ENCODE measurements at places on chromosomes 2 and 18. TPM values are rescaled to one million over a fixed set of nuclear protein-coding genes. Genes with fewer than 3 reads are reported as not detected.

NEDD4L gene
- total RNA-seq: 6.2 TPM

DNA sequence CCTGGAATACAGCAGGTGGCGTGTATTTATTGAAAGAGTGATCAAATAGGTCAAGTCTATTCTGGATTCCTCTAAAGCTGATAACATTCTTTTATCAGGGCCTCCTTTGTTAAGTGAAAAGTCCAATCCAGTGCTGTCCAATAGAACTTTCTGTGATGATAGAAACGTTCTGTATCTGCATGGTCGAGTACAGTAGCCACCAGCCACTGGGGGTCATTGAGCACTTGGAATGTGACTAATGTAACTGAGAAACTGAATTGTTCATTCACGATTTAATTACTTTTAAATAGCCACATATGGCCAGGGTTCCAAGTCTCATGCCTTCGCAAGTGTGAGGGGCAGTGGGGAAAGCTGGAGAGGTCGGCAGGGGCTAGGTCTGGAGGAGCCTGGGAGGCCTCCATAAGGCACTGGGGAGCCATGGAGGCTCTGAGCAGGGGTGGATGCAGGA is 20.5 kb downstream of the SH2D6 start:
- DNase-seq: no peak

GRCh38 chr2:36967236-36967876 is 1.0 kb upstream of the STRN start:
- no peak for DNase-seq

- DNase-seq: no peak
Observed at GRCh38 chr2:128436479-128437203, 118.0 kb upstream of the HS6ST1 start.

EVX2 gene
- total RNA-seq: not detected

CPLX4 gene
- not detected for total RNA-seq

DNA sequence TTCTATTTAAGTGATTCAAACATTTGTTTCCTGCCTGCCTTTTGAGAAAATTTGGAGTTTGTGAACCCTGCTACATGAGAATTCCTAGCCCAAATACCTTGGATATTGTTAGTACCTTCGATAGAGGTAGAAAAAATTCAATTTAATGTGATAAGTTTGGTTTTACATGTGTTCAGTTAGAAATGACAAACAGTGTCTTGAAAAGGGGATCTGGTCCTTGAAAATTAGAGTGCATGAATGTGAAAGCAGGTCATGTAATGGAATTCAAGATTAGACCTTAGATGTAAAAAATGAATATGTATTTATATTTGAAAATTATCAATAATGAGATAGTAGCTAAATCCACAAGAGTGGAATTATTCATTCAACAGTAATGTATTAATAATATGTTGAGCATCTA is 70.5 kb downstream of the PIK3C3 start:
- no peak for DNase-seq

DNA sequence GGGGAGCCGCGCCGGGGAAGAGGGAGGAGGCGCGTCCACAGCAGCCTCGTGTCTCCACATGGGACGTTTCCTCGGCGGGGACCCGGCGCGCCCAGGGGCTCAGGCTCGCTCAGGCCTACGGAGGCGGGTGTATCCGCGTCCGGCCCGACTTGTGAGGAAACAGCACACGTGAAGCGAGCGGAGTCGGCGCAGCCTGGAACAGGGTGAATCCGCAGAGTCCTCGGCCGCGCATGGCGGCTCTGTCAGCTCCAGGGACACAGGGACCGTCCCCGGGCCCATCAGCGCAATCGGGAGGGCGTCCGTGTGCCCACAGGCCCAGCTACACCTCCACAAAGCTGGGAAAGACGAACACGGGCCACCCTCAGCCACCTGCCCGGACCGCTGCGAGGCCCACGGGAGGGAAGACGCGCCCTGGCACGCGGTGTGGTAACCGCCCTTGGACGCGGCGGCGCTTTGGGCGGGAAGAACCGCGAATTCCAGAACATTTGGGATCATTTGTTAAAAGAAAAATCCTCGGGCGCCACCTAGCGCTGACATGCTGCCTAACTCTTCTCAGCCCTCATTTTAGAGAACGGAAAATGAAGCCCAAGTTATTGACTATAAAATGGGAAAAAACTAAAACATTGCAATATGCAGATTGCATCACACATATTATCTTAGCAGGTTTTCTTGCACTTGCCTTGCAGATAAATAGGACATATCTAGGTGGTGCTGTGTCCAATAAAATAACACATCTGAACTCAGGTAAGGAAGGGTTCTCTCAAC is 40.4 kb downstream of the TMEM18 start:
- DNase-seq: peak; percentile 70

DNA sequence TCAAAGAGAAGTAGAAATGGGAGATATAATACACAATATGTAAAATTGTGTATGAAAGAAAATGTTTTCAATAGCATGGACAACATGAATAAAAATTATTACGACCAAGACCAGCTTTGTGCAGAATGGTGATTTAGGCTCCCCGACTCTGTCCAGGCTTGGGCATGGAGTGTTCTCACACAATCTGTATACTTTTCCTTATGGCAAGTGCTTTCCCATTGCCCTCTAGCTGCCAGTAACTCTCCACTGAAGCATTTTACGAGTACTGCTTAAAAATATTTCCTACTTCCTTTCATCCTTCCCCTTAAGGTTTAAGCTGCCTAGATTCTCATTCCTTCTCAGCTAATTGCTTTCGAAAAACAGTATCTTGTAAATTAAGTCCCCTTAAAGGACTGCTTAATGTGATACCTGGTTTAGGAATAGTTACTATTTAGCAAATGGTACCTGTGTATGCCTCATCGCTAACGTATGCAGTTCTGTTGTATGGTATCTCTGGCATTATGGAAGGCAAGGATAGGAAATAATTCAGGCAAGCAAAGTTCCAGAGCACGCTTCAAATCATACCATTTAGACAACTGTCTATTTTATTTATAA is 714.6 kb downstream of the ERBB4 start:
- no peak for DNase-seq

GRCh38 chr2:59779571-59779970 is 773.9 kb downstream of the BCL11A start:
- DNase-seq: no peak

CXCR1 gene
- not detected for total RNA-seq

GRCh38 chr2:236928380-236929037 is 157.2 kb upstream of the COPS8 start:
- no peak for DNase-seq

BZW1 gene
- 322 TPM for total RNA-seq

- DNase-seq: no peak
Observed at GRCh38 chr2:176082525-176082823, 1.3 kb downstream of the EVX2 start.

DNA sequence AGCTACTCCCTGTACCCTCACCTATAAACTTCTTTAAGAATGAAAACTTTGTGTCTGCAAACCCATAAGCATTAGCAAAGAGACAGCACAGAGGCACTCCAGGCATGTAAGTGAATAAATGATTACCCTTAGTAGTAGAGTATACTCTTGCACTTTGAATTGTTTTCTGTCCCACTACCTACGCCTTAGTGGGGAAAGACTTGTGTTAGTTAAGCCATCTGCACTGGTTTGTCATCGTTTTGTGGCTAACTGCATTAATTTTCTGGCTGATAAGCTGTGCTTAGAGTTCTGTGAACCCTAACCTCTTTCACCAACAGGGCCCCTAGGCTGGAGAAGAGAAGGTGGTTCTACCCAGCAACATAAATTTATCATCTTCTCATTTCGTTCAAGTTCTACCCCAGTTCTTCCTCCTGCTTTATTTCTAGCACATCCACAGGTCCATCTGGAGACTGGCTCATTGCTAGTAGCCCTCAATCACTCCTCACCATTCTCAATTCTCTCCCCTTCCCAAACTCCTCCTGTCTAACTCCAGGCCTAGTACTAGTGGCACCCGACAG is 710 bp downstream of the LMAN2L start:
- no peak for DNase-seq

DNA sequence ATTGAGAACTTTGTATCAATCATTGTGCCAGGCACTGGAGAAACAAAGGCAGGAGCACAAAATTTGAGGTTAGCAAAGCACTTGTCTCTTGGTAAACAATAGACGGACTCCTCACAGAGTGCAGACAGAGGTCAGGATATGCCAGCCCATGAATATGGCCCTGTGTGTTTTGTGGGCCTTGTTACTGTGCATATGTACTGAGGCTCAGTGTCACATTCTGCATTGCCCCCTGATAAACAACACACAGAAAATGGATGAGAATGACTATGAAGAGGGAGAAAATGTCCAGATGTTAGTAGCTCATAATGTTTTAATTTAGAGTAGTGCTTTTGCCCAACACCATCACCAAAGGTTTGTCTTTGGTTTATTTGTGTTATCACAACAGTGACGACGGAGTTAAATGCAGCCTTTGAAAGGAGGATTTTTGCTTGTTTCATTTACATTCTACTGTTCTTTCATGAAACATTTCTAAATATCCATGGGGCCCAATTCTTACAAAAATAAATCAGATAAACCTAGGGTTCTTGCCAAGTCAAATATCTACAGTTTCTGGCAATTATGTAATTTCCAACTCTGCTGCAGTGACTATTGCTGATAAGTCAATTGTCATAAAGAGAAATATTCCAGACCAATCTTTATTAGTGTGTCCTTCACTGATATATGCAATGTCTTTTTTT is 14.6 kb upstream of the NT5C1B start:
- DNase-seq: no peak

STON1 gene
- 55.6 TPM for total RNA-seq

KIF5C gene
- total RNA-seq: 11.0 TPM

DNA sequence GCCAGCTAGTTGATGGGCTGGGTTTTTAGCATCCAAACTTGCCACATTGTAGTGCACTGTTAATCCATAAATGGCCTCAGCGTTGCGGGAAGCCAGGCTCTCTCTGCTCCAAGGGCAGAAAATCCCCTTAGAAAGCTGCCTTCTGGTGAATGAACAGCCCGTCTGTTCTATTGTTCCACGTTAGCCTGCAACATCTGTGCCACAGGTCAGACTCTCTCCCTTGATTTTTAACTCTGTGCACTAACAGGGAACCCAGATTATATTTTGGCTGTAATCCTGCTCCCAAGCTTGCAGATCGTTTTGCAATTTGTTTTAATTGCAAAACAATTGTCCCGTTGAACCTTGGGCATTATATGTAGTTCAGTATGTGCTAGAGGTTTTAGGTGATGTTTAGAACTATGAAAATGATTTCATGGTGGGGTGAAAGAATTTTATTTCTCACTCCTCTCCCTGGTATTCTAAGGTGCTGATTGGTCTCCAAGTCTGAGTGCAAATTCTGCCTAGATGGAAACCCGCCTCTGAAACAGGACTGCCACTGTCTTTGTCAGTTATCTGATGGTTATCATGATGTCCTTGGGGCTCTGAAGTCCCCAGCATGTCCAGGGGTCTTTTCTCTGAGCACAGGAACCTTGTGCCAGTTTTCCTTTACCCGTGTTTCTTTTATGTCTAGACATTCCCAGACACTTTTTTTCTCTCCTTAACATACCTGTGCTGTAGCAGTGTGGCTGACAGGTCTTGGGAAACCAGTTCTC is 106.6 kb downstream of the MAP4K4 start:
- no peak for DNase-seq

PSMD1 gene
- 96.6 TPM for total RNA-seq

DNA sequence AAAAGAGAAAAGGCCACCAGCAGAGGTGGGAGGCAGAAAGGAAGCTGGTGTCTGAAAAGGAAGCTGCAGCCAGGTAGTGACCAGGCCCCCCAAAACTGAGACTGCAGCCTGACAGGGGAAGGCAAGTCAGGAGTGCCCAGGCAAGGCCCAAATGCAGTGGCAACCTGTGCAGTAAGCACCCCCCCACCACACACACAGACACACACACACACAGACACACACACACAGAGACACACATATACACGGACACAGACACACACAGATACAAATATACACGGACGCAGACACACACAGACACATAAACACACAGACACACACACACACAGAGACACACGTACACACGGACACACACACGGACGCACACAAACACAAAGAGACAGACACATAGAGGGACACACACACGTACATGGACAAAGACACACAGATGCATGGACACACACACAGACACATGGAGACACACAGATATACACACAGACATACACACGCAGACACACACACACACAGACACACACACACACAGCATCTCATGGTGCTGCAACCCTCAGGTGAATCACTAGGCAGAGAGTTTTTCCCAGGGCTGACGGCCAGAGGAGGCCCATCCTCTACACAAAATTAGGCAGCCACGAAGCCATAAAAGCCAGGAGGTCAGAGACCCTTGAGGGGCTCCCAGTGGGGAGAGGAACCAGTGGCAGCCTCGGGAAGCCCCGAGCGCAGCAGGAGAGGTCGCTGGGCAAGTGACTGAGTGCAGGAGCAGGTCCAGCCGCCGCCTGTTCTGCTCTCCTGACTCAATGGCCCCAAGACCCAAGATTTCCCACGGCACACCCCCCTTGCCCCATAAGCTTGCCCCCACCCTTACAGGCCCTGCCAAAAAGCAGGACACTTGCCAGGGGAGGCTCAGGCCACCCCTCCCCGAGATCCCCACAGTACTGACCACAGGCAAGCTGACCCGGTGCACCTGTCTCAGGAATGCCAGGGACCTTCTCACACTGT is 6.3 kb downstream of the SDC1 start:
- no peak for DNase-seq

GRCh38 chr2:197705912-197706838 is 1.0 kb downstream of the MARS2 start:
- no peak for DNase-seq

GRCh38 chr2:212994976-212995375 is 156.4 kb downstream of the IKZF2 start:
- DNase-seq: no peak

DNA sequence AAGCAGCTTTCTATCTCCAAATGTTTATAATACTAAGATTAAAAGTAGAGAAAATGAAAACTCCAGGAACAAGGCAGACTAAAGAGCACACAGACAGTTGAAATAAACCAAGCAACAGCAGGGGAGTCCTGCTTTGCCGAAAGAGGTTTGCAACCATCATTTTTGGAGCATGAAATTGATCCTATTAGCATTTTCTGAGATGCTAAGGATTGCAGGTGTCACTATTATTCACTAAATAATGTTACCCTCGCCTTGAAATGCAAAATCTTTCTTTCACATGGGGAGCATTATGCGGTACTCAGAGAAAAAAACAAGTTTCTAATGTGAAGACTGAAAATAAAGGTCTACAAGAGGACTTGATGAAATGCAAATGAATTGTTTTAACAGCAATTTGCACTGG is 81.7 kb upstream of the DNAJC10 start:
- no peak for DNase-seq

DNA sequence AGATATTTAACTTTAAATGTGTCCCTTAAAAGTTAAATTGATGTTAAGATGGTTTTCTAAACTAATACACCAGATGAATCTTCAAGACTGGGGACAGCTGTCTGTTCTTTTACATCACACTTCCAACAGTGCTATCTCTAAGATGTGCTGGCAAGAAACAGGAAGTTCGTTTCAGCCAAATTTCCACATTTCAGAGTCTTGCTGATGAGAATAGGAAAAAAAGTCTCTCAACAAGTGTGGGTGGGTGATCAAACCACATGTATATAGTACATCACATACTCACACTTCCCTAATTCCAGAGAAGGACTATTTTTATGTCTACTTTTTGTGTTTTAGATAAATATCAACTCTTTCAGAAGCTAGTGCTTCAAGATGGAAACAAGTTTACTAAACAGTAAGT is 1712.8 kb upstream of the TMEFF2 start:
- no peak for DNase-seq

SERPINB12 gene
- total RNA-seq: not detected

G6PC2 gene
- not detected for total RNA-seq

- no peak for DNase-seq
Observed at GRCh38 chr2:109182426-109182825, 53.4 kb downstream of the SH3RF3 start.

SPC25 gene
- 0.43 TPM for total RNA-seq

RAB1A gene
- 78.5 TPM for total RNA-seq
